ENCODE measurements at places on chromosomes 1 and 21. TPM values are rescaled to one million over a fixed set of nuclear protein-coding genes. Genes with fewer than 3 reads are reported as not detected.

The MAB21L3 gene
- total RNA-seq: not detected

The PCP4L1 gene
- not detected for total RNA-seq

- no peak overlapping the region for H3K27ac ChIP-seq
- H3K4me3 ChIP-seq: no peak overlapping the region
- H3K4me1 ChIP-seq: no peaks in the 10 kb centered on the region
- H3K36me3 ChIP-seq: no peaks in the 10 kb centered on the region
- H3K27me3 ChIP-seq: no peaks in the 10 kb centered on the region
- no peak for DNase-seq
These were observed 175.8 kb upstream of the SPAG17 start for GRCh38 chr1:118360817-118361216.

DNA sequence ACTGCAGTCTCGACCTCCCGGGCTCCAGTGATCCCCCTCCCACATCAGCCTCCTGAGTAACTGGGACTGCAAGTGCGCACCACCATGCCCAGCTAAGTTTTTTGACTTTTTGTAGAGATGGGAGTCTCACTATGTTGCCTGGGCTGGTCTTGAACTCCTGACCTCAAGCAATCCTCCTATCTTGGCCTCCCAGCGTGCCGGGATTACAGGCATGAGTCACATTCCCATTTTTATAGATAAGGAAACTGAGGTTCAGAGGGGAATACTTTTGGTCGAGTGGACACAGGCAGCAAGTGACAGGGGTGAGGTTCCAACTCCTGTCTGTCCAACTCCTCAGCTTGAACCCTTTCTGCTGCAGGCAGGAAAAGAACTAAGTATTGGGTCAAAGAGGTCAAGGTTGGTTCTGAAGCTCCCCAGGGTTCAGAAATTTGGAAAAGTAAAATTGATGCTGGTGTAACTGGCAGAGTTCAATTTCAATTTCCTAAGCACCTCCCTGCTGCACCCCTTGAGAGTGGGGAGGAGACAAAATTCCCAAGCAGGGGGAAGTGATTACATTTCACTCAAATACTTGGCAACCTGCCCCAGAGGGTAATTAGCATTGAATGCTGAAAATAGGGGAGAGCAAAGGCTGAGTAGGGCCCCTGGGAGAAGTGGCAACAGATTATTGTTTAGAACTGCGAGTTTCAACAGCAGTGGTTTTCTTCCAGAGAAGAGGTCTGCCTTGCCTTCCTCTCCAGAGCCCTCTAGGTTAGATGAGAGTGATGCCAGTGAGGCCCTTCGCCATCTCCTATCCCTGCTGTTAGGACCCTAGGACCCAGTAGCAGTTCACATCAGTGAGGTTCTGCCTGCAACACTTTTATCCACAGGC is 17.5 kb upstream of the ALPL start:
- no peak overlapping the region for H3K4me3 ChIP-seq
- no peak overlapping the region for H3K27ac ChIP-seq
- H3K36me3 ChIP-seq: no peaks in the 10 kb centered on the region

- no peaks in the 10 kb centered on the region for H3K36me3 ChIP-seq
- H3K27ac ChIP-seq: no peak overlapping the region
- H3K4me1 ChIP-seq: no peaks in the 10 kb centered on the region
- H3K4me3 ChIP-seq: no peak overlapping the region
These were observed 4.2 kb upstream of the CHD1L start for GRCh38 chr1:147238053-147238902.

- H3K36me3 ChIP-seq: no peaks in the 10 kb centered on the region
- no peaks in the 10 kb centered on the region for H3K27me3 ChIP-seq
- no peak for DNase-seq
- no peak overlapping the region for H3K4me3 ChIP-seq
- no peaks in the 10 kb centered on the region for H3K4me1 ChIP-seq
These were observed 27.1 kb upstream of the HAO2 start for GRCh38 chr1:119341372-119341947.
